ENCODE measurements at places on chromosomes 5 and 9.

- no peak for DNase-seq
Observed at GRCh38 chr5:135227064-135228022, 171.7 kb downstream of the MACROH2A1 start.

DNA sequence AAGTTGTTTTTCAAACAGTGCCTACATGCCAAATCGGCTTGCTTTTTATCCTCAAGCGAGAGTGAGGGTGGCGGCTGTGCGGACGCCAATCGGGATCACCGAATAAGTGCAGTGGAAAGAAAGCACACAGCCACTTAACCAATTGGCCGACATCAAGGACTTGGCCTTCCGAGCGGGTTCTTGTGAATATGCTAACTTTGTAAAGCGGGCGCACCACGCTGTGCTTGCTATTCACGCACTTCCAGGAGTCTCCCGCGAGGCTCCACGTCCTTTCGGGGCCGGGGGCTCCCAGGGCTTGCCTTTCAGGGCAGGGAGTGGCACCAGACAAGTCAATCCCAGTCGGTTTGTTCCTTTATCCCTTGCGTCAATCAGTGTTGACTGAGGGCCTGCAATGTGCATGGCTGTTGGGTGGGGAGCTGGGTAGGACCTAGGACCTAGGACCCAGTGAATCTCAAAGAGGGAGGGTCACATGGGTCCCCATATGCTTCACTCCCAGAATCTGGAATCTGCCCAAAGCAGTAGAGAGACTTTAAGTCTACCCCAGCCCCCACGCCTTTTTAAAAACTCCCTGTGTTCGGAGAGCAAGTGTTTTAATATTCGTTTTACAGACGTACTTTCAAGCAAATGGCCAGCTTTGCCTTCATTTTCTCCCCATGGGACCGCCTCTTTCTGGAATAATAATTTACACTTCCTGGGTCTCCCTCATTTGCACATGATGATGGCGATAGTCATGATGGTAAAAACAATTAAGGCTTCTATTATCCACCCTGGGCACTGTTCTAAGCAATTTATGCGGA, 2.0 kb upstream of the GCNT4 start:
- DNase-seq: no peak

DNA sequence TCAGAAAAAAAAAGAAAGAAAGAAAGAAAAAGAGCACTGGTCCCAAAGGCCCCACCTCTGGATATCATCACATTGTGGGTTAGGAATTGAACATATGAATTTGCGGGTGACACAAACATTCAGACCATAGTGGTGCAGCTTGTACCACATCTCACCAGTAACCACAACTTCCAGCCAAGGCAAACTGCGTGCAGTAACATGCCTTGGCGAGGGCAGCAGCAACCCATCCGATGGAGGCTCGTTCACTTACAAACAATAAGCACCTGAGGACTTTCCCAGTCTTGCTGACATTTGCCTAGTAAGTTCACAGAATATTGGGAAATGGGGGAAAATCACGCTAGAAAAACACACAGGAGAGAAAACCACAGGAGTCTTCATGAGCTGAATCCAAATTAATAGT, 508.1 kb downstream of the ZNF608 start:
- no peak for DNase-seq

DNA sequence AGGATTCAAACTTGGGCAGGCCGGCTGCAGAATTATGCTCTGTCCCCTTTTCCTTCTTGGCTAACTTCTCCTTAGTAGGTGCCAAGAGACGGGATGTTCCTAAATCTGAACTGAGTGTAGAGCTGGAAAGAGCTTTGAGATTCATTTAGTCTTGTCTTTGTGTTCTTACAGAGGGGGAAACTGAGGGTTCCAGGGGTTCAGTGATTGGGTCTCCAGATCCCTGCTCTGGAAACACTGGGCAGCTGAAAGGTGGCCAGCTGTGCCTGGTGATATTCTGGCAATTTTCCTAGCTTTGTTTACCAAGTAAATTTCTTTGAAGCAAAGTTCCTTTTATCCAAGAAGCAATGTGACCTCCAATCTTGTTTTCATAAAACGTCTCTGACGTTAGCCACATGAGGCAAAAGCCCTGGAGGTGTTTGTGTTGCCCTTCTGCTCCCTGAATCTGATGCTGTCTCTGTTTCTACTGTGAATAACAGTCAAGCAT, 288.7 kb downstream of the ZSWIM6 start:
- DNase-seq: no peak

DNA sequence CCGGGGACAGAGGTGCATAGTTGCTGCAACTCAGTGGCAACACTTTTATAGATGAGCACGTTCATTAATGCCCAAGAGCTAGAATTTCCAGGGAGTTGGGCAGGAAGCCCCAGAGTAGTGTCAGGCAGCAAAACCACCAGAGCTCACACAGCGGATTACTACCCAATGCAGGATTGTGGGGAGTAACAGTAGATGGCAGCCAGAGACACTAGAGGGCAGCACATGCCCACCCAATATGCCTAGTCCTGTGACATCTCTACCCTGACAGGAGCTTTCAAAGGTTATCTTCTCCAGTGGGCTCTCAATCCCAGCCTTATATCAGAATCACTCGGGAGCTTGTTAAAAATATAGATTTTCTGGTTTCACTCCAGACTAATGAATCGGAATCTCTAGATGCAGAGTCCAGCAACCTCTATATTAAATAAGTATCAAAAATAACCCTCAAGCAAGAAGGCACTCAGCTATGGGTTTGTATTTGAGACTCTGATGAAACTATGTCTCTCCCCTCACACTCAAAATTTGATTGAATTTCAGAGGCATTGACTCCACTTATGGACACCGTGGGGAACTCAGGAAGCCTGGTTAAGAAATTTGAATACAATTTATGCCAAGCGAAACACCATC, 58.4 kb upstream of the PHF24 start:
- DNase-seq: peak; percentile 68

DNA sequence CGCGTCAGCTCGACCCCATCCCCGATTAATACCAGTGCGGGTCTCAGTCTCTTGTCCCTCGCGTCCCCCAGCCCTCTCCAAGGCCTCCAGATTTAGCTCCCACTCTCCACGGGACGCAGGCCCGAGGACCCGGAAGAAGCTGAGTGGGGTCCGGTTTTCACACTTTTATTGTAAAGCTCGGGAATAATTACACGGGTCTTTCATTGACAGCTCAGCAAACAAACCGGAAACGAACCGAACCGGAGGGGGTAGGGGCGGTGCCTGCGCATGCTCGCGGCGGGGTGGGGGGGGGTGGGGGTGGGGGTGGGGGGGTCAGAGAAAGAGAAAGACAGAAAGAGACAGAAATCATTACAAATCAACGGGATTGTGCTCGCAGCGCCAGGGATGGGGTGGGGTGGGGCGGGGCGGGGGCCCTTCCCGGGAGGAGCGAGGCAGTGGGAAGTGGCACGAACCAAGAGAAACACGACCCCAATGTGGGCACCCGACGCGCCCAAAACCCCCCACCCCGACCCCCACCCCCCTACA, 27.9 kb downstream of the PCDH1 start:
- no peak for DNase-seq

DNA sequence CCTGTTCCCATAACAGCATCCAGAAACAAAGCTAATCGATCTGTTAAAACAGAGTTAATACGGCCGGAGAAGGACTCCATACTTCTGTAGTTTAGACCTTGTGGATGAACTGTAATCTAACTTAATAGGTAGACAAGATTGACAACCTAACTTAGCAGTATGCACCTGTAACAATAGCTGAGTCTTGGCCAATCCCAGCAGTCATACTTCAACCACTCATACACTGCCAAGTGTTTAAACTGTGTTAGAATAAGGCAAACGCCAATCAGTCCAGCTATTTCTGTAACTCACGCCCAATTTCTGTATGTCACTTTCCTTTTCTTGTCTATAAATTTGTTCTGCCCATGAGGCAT, 33.7 kb upstream of the MACIR start:
- DNase-seq: no peak

DNA sequence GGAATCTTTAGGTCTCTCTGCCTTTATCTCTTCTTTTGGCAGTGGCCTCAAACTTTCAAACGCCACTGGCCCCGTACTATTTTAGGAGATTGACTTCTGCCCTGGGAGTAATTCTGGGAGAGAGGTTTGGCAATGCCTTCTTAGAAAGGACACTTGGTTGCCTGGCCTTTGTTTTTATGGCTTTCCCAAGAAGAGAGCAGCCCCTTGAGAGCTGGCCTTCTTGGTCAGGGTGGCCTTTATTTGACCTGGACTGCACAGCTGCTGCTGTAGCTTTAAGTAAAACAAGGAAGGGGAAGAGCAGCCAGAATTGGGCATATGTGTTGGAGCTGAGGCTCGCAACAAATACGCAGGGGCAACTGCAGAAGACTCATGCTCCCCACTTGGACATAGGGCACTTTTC, 60.8 kb downstream of the PTPN3 start:
- DNase-seq: no peak

- DNase-seq: peak; percentile 8
Observed at GRCh38 chr5:126988021-126988569, 42.3 kb downstream of the MARCHF3 start.

DNA sequence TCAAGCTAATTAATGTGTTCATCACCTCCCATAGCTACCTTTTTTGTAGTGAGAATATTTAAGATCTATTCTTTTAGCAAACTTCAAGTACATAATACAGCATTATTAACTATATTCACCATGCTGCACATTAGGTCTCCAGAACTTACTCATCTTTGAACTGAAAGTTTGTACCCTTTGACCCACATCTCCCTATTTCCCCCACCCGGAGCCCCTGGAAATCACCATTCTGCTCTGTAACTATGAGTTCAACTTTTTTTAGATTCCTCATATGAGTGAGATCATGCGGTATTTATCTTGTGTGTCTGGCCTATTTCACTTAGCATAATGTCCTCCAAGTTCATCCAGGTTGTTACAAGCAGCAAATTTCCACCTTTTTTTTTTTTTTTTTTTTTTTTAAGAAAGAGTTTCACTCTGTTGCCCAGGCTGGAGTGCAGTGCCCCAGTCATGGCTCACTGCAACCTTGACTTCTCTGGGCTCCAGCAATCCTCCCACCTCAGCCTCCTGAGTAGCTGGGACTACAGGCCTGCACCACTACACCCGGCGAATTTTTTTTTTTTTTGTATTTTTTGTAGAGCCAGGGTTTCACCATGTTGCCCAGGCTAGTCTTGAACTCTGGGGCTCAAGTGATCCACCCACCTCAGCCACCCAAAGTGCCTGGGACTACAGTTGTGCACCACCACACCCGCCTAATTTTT, 100.4 kb upstream of the SAP30L start:
- DNase-seq: no peak

- DNase-seq: no peak
Observed at GRCh38 chr9:130117816-130118632, 54.2 kb upstream of the NCS1 start.

DNA sequence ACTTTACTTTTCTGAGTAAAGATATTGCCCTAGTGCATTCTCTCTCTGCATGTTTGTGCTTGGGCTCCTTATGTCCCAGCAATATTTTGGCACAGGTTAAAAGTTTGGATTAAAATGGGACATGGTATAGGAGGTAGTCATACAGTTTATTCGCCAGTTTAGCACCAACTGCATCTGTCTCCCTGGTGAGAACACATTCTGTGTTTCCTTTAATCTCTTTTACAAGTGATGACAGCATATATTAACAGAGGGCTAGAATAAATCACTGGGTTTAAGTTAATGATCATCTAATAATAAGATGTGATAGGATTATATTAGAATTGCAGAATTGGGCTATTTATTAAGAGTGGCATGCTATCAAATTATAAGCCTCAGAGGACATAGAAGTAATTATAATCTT, 550.1 kb downstream of the LRRC70 start:
- DNase-seq: no peak

- DNase-seq: no peak
Observed at GRCh38 chr5:134007581-134008265, 2.9 kb upstream of the VDAC1 start.

GRCh38 chr5:88967633-88968585, 84.9 kb upstream of the MEF2C start:
- no peak for DNase-seq

- no peak for DNase-seq
Observed at GRCh38 chr5:102218159-102218558, 77.9 kb downstream of the SLCO4C1 start.

- no peak for DNase-seq
Observed at GRCh38 chr5:103541114-103541513, 21.5 kb downstream of the NUDT12 start.

DNA sequence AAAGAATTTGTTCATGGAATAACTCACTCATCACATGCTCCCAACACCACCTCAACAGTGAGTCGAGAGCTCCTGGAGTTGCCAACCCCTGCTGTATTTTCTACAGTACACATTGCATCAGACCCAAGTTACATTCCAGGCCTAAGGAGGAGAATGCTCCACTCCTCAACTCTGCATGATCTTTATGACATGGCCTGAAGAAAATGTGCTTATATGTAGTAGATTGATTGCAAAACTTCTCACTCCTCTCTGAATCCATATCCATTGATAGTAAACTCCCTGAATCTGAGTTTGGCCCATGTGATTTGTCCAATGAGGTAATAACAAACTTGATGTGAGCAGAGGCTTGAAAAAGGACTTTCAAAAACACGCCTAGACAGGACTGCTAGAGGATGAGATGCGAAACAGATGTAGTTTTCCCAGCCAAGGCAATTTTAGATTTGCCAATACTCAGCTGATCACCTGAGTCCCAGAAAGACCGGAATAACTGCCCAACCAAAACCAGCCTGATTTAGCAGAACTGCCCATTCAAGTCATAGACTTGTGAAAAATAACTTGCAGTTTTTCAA, 29.0 kb upstream of the PAPPA start:
- no peak for DNase-seq

DNA sequence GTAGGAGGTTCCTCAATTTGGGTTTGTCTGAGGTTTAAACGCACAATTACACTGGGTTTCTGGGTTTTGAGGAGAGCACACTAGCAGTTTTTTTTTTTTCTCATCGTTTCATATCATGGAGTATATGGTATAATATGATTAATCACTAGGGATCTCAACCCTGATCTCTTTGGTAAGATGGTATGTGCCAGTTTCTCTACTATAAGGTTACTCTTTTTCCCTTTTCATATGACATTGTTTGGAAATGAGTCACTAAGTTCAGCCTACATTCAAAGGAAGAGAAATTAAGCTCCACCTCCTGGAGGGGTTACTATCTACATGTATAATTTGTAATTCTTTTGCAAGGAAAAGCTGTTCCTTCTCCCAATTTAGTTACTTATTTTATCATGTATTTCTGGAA, 35.2 kb downstream of the MTRR start:
- no peak for DNase-seq

- peak; percentile 31 for DNase-seq
Observed at GRCh38 chr9:111661802-111662521, 557 bp downstream of the GNG10 start.

DNA sequence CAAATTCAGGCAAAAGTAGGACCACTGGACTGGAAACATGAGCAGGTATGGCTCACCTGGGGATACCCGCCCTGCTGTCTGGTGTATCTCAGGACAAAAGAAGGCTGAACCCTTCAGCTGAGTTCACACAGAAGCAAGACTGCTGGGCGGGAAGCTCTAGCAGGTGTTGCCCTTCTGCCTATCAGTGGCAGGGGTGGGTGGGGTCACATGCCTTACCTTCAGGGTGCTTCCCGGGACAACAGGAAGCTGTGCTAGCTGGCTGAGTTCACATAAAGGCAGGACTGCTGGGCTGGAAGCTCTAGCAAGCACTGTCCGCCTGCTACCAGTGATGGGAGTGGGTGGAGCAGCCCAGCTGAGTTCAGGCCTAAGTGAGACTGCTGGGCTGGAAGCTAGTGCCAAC, 498.8 kb upstream of the ZNF608 start:
- no peak for DNase-seq

- DNase-seq: no peak
Observed at GRCh38 chr5:40333459-40334241, 346.1 kb upstream of the PTGER4 start.

Measured in activated naive CD4-positive, alpha-beta T cell (primary cell).